Bone marrow (tissue), 2 donors: ENCODE measurements at places on chromosomes 2 and 18.

GRCh38 chr2:128324008-128324896 is 5.6 kb upstream of the HS6ST1 start:
- no peak for DNase-seq

DNA sequence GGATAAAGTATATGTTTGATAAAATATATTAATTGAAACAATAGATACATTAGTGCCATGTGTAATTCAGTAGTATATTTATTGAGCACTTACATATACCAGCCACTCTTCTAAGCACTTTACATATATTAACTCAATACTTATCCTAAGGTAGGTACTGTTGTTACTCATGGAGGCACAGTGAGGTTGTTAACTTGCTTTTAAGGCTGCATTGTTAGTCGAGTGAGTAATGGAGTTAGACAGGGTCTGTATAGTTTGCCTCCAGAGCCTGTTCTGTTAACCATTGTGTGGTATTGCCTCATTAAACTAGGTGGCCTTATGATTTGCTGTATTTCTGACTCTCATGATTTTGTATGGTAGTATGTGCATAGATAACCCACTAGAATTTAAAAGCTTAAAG is 44.2 kb downstream of the LCLAT1 start:
- no peak for DNase-seq

DNA sequence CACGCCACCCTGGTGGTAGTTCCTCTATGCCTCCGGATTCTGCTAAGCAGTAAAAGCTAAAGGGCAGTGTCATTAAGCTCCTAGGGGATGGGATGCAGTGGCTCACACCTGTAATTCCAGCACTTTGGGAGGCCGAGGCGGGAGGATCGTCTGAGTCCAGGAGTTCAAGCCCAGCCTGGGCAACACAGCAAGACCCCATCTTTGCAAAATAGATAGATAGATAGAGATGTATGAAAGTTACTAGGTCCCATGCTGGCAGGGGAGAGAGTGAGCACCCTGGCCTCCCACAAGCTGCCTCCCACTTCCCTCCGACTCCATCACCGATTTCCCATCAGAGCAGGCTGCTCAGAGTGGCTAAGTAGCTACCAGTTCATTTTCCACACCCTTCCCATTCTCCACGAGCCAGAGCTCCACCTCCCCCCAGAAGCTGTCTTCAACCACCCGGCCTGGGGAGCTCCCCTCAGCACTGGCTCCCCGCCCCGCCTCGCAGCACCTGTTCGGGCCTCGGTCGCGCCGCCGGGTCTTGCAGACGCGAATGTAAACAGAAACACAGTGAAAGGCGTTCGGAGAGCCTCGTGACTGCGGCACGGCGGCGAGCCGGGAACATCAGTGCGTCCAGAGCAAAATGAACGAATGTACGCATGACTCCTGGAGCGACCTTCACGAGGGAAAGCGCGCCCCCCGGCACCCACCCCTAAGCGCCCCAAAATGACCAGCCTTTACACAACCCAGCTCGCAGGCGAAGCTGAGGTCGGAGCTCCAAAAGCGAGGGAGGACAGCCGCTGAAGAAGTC is 598 bp upstream of the CEP68 start:
- no peak for DNase-seq

DNA sequence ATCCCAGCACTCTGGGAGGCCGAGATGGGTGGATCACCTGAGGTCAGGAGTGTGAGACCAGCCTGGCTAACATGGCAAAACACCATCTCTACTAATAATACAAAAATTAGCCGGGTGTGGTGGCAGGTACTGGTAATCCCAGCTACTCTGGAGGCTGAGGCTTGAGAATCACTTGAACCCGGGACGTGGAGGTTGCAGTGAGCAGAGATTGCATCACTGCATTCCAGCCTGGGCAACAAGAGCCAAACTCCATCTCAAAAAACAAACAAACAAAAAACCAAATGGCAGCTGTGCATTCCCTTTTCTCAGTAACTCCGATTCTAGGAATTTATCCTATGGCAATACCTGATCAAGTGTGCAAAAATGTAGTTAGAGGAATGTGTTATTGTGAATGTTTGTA is 4.7 kb upstream of the GRHL1 start:
- no peak for DNase-seq

DNA sequence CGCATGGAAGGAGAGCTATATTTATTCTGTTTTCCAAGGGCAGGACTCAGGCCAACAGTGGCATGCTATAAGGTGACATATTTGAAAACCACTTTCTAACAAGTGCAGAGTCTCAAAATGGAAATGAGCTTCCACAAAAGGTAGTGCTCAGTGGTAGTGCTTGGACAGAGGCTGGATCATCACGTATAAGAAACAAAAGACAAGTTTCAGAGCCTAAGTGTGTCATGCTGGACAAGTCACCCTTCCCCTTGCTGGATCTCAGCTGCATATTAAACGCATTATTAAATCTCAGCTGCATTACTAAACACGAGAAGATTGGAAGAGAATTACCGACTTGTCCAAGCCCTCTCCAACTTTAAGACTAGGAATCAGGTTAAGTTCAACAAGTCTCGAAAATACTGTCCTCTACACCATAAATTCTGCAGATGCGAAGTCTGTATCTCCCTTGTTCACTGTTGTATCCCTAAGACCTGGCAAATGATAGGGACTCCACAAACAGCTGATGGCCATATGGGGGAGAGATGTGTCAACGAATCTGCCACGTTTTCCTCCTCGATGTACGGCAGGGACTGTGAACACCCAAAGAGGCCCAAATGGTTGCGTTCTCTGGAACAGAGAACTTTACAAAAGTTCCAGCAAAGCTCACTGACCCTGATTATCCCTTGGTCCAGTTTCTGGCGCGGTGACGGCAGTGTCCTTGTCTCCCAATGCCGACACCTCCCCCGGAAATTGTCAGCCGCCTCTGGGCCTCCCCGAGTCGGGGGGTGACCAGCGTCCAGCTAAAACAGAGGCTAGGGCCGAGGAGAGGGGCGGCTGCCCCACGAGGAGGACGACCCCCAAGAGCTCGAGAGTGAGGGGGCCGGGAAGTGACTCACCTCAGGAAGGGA is 611 bp downstream of the NOL10 start:
- DNase-seq: no peak

- no peak for DNase-seq
Observed at GRCh38 chr2:42971947-42972736, 179.8 kb upstream of the HAAO start.

DNA sequence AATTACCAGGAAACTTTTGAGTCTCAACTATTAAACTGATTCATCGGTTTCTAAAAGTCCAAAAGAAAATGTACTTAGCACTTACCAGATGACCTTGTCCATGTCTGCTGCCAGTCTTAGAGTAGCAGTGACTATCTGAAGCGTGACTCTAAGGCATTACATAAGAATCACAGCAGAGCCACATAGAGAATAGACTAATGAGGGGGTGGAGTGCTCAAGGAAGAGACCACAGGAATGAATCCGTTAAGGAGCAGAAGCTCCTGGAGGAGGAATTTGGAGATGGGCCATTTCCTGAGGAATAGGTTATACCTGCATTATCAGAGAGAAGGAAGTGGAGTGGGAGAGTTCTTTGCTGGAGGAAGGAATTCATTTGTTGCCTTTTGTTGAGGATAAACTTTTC is 116.0 kb downstream of the MAP3K20 start:
- no peak for DNase-seq

DNA sequence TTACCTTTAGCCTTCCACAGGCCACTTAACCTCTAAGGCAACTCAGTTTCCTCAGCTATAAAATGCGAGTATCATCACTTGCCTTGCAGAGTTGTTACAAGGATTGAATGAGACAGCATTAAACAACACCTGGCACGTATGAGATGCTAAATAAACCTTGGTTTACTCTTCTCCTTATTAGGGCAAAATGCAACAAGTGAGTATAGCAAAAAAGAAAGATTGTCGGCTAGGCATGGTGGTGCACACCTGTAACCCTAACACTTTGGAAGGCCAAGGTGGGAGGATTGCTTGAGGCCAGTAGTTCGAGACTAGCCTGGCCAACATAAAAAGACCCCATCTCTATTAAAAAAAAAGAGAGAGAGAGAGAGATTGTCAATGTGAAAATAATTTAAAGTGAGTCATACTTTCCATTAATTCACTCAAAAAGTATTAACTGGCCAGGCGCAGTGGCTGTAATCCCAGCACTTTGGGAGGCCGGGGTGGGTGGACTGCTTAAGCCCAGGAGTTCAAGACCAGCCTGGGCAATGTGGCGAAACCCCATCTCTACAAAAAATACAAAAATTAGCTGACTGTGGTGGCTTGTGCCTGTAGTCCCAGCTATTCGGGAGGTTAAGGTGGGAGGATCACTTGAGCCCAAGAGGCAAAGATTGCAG is 8.0 kb downstream of the ATAD2B start:
- no peak for DNase-seq

DNA sequence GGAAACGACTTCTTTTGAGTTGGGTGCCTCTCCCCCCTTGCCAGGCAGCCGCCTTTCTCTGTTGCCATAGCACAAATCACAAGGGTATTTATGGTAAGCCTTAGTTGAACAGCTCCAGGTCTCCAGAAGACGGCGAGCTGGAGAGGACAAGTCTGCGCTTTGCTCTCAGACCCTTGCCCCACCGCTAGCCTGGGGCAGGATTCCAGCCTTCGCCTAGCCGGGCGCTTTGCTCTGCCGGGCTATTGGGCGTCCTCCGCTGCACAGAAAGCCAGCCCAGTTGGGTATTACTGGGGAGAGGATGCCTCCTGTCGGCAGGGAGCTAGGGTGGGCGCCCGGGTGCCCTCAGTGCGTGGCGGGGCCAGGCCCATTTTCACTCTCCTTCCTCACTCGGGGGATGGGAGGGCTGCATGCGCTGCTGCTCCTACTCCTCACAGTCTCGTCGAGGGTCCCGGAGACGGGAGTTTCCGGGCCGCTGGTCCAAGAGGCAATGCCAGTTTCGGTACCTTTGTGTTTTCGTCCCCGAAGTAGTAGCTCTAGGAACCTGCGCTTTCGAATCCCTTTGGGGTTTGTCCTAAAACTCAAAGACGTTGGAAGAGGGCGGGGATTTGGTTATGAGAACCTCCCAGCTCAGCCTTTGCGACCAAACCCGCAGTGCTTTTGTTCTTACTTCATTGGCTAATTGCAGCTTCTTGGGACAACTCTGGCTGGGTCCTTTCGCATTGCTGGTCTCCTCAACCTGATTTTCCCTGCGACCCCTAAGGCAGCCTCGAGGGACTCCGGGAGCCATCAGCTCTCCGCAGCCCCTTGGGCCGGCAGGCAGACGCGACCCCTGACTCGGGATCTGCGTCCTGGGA is 3.6 kb upstream of the DLX2 start:
- no peak for DNase-seq

DNA sequence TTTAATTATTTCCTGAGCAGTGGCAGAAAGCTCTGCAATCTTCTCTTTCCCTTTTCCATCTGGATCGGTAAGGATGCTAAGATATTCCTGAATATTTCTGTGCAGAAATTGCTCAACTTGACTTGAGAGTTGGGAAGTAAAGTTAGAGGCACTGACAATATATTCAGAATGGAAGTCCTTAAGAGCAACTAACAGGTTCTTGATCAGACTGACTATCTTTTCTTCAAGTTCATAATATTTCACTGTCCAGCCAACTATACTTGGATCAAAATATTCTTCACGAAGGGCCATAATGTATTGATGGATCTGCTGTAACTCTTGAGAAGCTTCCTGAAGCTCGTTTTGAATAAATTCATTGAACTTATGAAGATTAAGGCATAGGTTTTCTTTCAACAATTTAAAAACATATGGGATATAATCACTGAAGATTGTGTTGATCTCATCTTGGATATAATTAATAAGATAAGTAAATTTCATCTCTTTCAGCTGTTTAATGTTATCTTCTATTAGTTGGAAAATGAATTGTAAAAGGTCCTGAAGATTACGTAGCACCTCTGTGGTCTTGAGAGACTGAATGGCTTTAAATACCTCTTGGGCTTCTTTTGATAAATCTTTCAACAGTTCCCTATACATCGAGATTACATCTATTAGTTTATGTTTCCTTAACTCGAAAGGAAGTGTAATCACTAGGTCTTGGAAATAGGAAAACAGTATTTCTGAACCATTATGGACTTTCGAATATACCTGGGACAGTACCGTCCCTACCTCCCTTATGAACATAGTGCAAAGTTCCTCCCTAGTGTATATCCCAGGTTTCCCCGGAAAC is 41.7 kb downstream of the APOB start:
- DNase-seq: no peak

GRCh38 chr2:37322368-37322767 is 2.3 kb downstream of the PRKD3 start:
- no peak for DNase-seq

DNA sequence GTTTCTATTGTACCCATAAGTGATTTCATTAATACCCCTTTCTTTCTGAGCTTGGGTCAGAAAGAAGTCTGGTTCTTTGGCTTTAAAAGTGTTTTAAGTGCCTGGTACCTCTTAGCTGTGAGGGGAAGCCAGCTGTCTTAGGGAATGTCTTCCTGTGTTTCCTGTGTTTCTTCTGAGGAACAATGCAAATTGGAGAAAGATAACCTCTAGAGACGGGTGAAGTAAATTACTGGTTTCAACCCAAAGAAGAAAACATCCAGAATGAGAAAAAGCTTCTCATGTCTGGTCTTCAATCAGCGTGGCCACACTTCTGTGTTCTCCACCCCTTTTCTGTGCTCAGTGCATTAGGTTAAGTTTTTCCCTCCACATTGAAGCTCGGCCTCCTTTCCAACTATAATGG is 10.2 kb upstream of the CHN1 start:
- no peak for DNase-seq

DNA sequence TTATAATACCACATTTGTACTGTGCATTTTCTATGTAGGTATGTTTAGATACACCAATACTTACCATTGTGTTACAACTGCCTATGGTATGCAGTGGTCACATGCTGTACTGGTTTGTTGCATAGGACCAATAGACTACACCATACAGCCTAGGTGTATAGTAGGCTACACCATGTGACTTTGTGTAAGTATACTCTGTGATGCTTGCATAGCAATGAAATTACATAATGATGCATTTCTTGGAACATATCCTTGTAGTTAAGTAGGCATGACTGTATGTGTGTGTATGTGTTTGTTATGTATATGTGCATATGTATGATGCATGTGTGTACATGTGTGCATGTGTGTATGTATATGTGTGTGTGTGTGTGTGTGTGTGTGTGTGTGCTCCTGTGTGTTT is 157.6 kb downstream of the TDRD15 start:
- DNase-seq: no peak

GRCh38 chr18:54608028-54608642 is 17.1 kb downstream of the DYNAP start:
- DNase-seq: no peak

GRCh38 chr2:18067588-18068384 is 189.3 kb downstream of the KCNS3 start:
- DNase-seq: no peak

DNA sequence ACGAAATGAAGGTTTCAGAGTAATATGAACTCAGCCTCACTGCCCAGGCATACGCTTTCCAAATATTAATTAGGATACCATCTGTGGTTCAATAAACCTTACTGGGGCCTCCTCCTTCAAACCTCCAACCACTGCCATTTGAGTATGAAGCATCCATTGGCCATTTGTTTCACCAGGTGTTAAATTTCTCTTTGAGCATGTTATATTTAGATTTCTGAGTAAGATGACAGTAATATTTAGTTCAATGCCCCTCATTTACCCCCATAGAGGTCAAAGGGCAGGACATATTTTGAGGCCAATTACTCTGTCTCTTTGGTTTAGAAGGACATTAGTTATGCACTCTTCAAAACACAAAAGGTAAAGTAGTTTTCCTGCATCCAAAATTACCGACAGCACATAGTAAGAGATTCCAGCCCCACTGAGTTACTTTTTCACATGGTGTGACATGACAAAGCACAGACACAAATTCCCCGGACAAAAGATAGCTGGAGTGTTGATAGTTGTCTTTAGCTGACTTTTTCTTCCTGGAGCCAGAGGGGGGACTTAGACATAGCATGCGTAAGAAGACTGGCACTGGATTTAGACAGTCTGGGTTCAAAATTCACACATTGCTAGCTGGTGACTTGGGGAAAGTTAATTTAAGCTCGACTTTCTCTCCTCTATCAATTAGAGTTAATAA is 33.1 kb upstream of the LNPK start:
- no peak for DNase-seq
